ENCODE measurements at places on chromosomes 2 and 18. TPM values are rescaled to one million over a fixed set of nuclear protein-coding genes. Genes with fewer than 3 reads are reported as not detected.

L3MBTL4 gene
- total RNA-seq, result 0.65 TPM

POLR1B gene
- total RNA-seq, result 39.9 TPM

PLB1 gene
- total RNA-seq, result not detected

ACTG2 gene
- total RNA-seq, result not detected

KIAA2012 gene
- total RNA-seq, result 0.07 TPM

C2orf72 gene
- 3.3 TPM for total RNA-seq

LINC00305 gene
- not detected for total RNA-seq

REG3G gene
- not detected for total RNA-seq

TMEM169 gene
- 34.8 TPM for total RNA-seq

AMMECR1L gene
- total RNA-seq, result 25.3 TPM

MAL gene
- total RNA-seq, result 0.65 TPM

TMEM163 gene
- total RNA-seq, result 0.71 TPM

CRYBA2 gene
- total RNA-seq, result not detected

RAMP1 gene
- total RNA-seq, result 0.91 TPM

MC5R gene
- total RNA-seq, result not detected

NEB gene
- 0.77 TPM for total RNA-seq

PLCL1 gene
- total RNA-seq, result 0.32 TPM

ANKRD30B gene
- total RNA-seq, result not detected

POMC gene
- 0.54 TPM for total RNA-seq

AMER3 gene
- 1.4 TPM for total RNA-seq

DNA sequence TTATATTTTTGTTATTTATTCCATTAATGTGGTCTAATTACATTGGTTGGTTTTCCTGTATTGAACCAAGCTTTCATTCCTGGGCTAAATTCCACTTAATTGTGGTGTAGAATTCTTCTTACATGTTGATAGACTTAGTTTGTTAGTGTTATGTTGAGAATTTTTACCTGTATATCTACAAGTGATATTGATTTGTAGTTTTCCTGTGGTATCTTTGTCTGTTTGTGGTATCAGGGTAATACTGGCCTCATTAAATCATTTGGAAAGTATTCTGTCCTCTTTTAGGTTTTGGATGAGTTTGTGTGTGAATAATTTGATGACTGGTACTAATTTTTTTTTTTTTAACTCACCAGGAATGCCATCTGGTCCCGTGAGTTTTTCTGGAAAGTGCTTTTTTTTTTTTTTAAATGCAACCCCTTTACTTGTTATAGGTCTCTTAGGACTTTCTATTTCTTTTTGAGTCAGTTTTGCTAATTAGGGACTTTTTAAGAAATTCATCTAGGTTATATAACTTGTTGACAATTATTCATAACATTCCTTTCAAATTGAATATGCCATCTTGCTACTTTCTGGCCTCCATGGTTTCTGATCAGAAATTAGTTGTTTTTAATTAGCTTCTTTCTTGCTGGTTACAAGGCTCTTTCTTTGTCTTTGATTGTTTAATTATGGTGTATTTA, 232.8 kb downstream of the CCDC85A start:
- DNase-seq, result no peak

- DNase-seq, result no peak
Observed at GRCh38 chr18:9097349-9097748, 5.2 kb upstream of the NDUFV2 start.

DNA sequence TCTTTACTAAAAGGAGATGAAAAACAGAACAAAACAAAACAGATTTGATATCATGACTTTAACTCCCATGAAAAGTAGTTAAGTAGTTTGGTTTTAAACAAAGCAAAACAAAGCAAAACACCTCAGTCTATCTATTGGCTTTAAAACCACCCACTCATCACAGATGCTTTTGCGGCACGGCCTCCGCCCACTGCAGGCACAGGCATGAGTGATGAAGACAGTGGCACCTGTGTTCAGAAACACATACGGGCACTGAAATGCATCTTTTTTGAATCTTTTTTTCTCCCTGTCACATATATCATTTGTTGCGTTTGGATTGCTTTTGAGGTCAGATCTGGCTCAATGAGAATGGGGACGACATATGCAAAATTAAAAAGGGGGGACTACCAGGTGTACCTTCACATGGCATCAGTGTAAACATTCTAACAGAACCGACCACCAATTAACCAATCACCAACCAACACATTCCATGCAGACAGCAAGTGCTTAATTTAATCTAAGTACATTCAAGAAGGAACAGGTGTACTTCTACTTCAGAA, 147.4 kb upstream of the REV1 start:
- no peak for DNase-seq

GRCh38 chr2:203623096-203623495, 83.3 kb upstream of the CD28 start:
- no peak for DNase-seq

DNA sequence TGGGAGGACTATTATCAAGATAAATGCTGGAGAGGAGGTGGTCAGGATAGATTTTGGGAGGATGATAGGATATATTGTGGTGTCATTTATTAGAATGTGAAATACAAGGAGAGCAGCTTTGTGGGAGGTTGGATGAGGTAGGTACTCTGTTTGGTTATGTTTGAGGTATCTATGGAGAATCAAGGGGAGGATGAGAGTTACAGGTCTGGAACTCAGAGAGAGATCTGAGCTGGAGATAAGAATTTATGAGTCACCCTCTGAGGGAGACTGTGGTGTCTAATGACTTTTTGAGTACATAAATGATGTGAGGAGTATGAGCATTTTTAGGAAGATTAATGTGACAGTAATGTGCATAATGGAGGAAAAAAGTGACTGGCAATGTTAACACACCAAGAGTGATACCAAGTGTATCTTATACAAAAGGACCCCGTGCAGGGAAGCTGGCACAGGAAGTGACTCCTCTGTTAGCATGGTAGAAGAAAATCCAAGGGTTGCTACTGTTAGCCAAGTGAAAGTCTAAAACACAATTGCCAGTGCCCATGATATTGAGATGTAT, 48.2 kb downstream of the CRIM1 start:
- no peak for DNase-seq

DNA sequence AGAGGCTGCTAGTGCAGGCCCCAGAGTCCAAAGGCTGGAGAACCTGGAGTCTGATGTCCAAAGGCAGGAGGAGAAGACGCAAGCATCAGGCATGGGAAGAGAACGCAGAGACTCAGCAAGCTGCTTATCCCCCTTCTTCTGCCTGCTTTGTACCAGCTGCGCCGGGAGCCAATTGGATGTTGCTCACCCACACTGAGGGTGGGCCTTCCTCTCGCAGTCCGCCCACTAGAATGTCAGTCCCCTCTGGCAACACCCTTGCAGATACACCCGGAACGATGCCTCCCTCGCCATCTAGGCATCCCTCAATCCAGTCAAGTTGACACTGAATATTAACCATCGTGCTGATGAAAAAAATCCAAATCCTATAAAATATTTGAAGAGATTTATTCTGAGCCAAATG, 141.6 kb downstream of the TWIST2 start:
- no peak for DNase-seq

GRCh38 chr18:40355726-40356125, 1599.3 kb upstream of the PIK3C3 start:
- DNase-seq, result no peak

- no peak for DNase-seq
Observed at GRCh38 chr18:31430554-31430953, 17.0 kb upstream of the DSG3 start.

- no peak for DNase-seq
Observed at GRCh38 chr2:46471-47345, at the start of gene FAM110C. Gene FAM110C, minus strand, starts transcription at chr2:46505. Its CDS starts 120 bp downstream, at chr2:46385.

DNA sequence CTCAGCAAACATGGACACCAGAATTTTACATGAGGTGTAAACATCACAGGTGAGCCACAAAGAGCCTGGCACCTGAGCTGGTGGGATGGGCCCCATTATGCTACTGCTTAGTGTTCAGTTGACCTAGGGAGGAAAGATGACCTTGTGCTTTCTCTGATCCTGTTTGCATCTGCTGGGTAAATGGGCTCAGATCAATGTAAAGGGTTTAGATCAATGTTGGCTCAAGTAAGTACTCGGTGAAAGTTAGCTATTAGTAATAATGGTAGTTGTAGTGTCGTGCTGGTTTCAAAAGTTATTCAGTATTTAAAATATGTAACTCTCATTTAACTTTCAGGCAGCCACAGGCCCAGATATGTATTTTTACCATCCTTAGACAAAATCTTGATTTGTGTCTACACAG, 19.8 kb downstream of the ABHD3 start:
- DNase-seq, result no peak

DNA sequence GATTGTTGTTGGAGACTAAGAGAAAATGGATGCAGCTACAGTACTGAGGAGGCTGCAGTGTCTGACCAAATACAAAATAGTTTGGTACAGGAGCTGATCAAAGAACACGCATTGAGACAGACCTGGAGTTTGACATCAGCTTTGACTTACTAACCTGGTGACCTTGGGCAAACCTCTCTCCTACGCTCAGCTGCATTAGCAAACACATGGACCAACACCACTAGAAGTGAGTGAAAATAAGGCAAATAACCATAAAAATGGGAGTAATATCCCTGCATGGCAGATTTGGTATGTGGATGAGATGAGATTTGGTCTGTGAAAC, 126.5 kb downstream of the LPIN1 start:
- no peak for DNase-seq

GRCh38 chr2:157364257-157364974, 38.8 kb upstream of the ERMN start:
- no peak for DNase-seq

DNA sequence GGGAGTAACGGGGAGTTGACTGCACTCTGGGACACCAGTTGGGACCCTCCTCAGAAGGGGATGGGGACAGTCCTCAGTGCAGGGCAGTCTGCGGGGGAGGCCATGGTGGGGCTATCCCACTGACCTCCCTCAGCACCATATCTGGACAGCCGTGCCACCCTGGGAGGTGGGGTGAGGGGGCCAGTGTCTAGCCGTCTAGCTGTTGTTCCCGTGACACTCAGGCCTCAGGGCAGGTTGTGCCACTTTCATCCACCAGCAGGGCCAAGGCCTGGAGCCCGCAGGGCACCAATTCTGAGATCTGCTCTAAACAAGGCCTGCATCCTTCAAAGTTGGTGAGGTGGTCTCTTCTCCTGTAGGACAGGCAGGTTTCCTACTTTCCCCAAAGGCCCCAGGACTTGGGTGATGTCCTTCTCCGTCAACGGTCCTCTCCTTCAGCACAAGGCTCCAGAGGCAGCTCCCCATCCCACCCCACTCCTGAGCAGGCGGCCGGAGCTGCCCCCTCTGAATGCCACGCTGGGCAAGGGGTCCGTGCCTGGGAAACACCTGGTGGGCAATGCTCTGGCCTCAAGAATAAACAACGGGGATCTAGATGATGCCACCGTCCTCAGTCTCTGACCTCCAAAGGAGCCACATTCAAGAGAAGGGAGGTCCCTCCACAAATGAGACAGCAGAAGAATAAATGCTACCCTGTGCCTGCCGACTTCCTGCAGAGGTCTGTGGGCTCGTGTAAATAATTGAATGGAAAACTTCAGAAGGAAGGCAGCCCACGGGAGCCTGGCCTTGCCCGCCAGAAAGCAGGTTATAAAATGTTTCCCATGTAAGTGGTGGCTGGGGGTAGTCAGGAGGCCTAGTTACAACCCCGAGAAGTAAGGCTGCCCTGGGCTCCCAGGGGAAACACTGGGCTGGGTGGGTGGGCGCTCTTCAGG, 42.8 kb upstream of the PTMA start:
- no peak for DNase-seq

- no peak for DNase-seq
Observed at GRCh38 chr2:106270471-106270891, 76.4 kb upstream of the UXS1 start.

DNA sequence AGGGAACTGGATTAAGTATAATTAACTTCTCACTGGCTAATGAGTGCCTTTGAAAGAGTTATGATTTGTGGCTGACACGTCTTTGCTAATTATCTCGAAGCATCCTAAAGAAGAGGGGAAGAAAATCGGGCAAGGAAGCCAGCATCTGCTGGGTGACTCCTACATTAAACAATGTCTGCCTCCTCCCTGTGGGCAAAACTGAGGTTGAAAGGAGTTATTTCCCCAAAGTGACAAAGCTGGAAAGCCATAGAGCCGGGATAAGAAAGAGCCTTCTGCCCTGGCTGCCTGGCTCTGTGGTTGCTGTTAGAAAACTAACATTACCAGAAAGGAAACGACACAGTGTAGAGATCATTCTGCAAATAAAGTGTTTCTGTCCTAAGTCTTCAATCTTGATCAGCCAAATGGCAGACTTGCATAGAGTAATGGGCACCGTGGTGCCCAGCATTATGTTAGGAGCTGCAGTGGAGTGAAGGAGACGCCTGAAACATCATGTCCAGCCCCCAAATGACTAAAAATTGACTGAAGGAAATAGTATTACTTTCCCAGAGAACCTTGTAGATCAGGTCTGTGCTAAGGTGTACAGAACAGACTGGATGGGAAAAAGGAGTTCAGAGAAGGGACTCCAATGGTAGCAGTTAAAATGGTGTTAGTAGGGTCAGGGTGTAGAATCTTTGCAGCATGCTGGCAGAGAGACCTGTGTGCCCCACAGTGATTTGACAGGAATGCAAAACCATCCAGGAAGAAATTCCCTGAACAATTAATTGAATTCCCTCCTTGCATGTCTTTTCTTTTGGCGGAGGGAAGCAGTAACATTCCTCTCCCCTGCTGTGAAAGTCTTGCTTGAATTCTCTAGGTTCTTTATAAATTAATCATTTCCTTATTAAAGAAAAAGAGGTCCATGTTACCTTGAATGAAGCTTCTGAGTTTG, 44.4 kb downstream of the ALPK2 start:
- no peak for DNase-seq

GRCh38 chr2:218378053-218378452, 4.0 kb upstream of the SLC11A1 start:
- no peak for DNase-seq

DNA sequence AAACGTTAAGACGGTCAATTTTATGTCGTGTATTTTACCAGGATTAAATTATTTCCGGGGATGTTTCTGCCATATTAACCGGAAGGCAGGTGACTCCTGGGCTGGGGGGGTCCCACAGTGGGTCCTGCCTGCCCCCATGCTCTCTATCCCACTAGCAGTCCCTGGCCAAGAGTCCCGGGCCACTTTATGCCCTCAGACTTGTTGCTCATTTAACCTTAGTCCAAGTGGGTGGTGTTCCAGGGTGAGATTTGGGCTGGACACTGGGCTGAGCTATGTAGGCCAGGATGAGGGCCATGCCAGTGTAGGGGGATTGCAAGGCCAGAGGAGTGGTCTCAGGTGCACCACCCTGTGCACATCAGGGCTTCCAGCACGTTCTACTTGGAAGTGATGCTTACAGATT, 24.1 kb downstream of the TWIST2 start:
- no peak for DNase-seq

GRCh38 chr2:164850235-164850634, 8.6 kb upstream of the COBLL1 start:
- DNase-seq, result no peak

- no peak for DNase-seq
Observed at GRCh38 chr2:228432116-228432515, 250.6 kb upstream of the SPHKAP start.

- DNase-seq, result no peak
Observed at GRCh38 chr2:37167636-37168180, 10.9 kb upstream of the EIF2AK2 start.

DNA sequence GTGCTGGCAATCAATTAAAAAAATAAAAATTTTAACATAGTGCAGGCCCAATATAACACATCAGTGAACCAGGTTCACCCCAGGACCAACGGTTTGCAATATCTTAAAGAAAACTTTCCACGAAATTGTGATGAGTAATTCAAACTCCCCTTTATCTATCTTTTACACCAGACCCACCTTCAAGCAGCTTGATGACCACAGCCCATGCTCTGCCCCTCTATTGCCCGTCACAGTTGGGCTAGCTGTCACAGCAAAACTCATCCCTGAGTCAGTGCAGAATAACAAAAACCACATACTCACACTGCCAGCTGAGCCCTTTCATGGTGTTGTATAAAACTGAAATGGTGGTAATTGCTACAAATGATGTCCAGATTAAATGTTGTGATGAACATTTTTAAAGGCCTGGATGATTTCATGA, 112.5 kb upstream of the CREB1 start:
- no peak for DNase-seq

All from neural crest cell (in vitro differentiated cells).